Stomach (tissue), 19 donors: ENCODE measurements at places on chromosomes 2 and 18. TPM values are rescaled to one million over a fixed set of nuclear protein-coding genes. Genes with fewer than 3 reads are reported as not detected.

- no peaks in the 10 kb centered on the region for H3K27me3 ChIP-seq
- H3K4me1 ChIP-seq, result no peaks in the 10 kb centered on the region
- H3K4me3 ChIP-seq, result no peak overlapping the region
- peak overlapping the region; percentile 52 for H3K27ac ChIP-seq
- DNase-seq, result no peak
- no peaks in the 10 kb centered on the region for H3K36me3 ChIP-seq
Observed at GRCh38 chr2:12807907-12808810, 91.4 kb downstream of the TRIB2 start.

- H3K4me3 ChIP-seq, result no peak overlapping the region
- H3K4me1 ChIP-seq, result no peaks in the 10 kb centered on the region
- H3K36me3 ChIP-seq, result no peaks in the 10 kb centered on the region
- DNase-seq, result no peak
Observed at GRCh38 chr2:10556271-10557140, 108.4 kb upstream of the ODC1 start.

- H3K27me3 ChIP-seq, result peaks cover 66% of the 10 kb centered on the region
- no peak for DNase-seq
- H3K4me3 ChIP-seq, result no peak overlapping the region
- no peak overlapping the region for H3K27ac ChIP-seq
Observed at GRCh38 chr2:72157871-72158771, 10.5 kb upstream of the CYP26B1 start.

- DNase-seq, result no peak
- H3K36me3 ChIP-seq, result no peaks in the 10 kb centered on the region
- H3K4me1 ChIP-seq, result peaks cover 12% of the 10 kb centered on the region
Observed at GRCh38 chr18:41395695-41396094, 559.3 kb upstream of the PIK3C3 start.

The NEURL3 gene
- total RNA-seq, result not detected

GRCh38 chr18:23416298-23416697 is 36.8 kb upstream of the RIOK3 start:
- no peaks in the 10 kb centered on the region for H3K4me1 ChIP-seq
- no peak overlapping the region for H3K4me3 ChIP-seq
- H3K27me3 ChIP-seq, result no peaks in the 10 kb centered on the region
- DNase-seq, result peak; percentile 11

The SCN3A gene
- 12.5 TPM for total RNA-seq

The TSPYL6 gene
- total RNA-seq, result not detected

DNA sequence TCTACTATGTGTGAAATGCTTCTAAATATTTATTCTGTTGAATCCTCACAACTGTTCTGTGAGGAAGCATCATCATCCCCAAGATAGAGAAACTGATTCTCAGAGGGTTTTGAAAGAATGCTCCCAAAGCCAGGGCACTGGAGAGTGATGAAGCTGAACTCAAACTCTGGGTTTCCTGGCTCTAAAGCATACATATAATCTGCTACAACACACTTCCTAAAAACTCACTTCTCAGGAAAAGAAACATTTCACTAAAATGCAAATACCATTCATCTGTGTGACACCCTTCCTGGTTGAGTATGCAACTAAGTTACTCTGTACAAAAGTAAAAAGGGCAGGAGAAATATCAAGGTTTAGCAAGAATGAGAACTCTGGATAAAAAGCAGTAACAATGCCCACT is 58.6 kb downstream of the GRB14 start:
- H3K36me3 ChIP-seq, result no peaks in the 10 kb centered on the region
- no peaks in the 10 kb centered on the region for H3K27me3 ChIP-seq
- H3K4me3 ChIP-seq, result no peak overlapping the region
- DNase-seq, result no peak
- H3K4me1 ChIP-seq, result no peaks in the 10 kb centered on the region

The SERPINB5 gene
- not detected for total RNA-seq

GRCh38 chr2:57417007-57417406 is 629.6 kb upstream of the VRK2 start:
- H3K4me1 ChIP-seq, result no peaks in the 10 kb centered on the region
- H3K27ac ChIP-seq, result no peak overlapping the region
- no peak overlapping the region for H3K4me3 ChIP-seq
- H3K27me3 ChIP-seq, result no peaks in the 10 kb centered on the region
- no peak for DNase-seq

GRCh38 chr2:33903215-33903614 is 304.1 kb upstream of the FAM98A start:
- no peak overlapping the region for H3K4me3 ChIP-seq
- no peak overlapping the region for H3K27ac ChIP-seq
- no peaks in the 10 kb centered on the region for H3K36me3 ChIP-seq
- no peaks in the 10 kb centered on the region for H3K27me3 ChIP-seq

GRCh38 chr2:143195511-143195910 is 66.3 kb downstream of the ARHGAP15 start:
- no peak overlapping the region for H3K27ac ChIP-seq
- H3K4me3 ChIP-seq, result no peak overlapping the region
- H3K36me3 ChIP-seq, result no peaks in the 10 kb centered on the region
- no peaks in the 10 kb centered on the region for H3K27me3 ChIP-seq
- H3K4me1 ChIP-seq, result no peaks in the 10 kb centered on the region
- DNase-seq, result no peak

The DES gene
- 4,594 TPM for total RNA-seq

The RIT2 gene
- not detected for total RNA-seq

GRCh38 chr2:17199741-17200140 is 318.5 kb downstream of the RAD51AP2 start:
- H3K4me1 ChIP-seq, result no peaks in the 10 kb centered on the region
- no peaks in the 10 kb centered on the region for H3K27me3 ChIP-seq
- DNase-seq, result peak; percentile 6
- no peaks in the 10 kb centered on the region for H3K36me3 ChIP-seq
- H3K27ac ChIP-seq, result no peak overlapping the region
- H3K4me3 ChIP-seq, result no peak overlapping the region

The EVA1A gene
- total RNA-seq, result not detected

The LOXHD1 gene
- 1.3 TPM for total RNA-seq

DNA sequence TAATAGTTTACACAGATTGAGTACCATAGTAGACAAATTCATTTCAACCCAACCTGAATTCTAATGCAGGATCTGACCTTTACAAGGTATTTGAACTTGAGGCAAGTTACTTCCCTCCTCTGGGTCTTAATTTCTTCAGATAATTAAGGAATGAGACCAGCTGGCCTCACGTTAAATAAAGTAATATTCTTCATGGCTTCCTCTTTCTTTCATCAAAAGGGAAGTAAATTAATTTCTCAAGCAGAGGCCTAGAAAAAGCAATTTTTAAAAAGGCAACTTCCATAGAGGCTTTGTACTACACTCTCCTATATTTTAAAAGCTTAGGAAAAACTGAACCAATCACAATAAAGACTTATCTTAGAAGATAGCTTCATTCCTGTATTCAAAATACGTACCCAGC is 109.2 kb downstream of the EXOC6B start:
- peaks cover 16% of the 10 kb centered on the region for H3K36me3 ChIP-seq
- H3K27ac ChIP-seq, result no peak overlapping the region
- H3K27me3 ChIP-seq, result no peaks in the 10 kb centered on the region
- H3K4me3 ChIP-seq, result no peak overlapping the region
- peaks cover 4% of the 10 kb centered on the region for H3K4me1 ChIP-seq

The ATG4B gene
- total RNA-seq, result 76.8 TPM

The MITD1 gene
- total RNA-seq, result 21.7 TPM

- no peak overlapping the region for H3K4me3 ChIP-seq
- DNase-seq, result no peak
- no peaks in the 10 kb centered on the region for H3K36me3 ChIP-seq
- no peaks in the 10 kb centered on the region for H3K27me3 ChIP-seq
Observed at GRCh38 chr18:23415515-23415914, 37.6 kb upstream of the RIOK3 start.

GRCh38 chr18:55290898-55291297 is 297.1 kb downstream of the TCF4 start:
- no peak overlapping the region for H3K27ac ChIP-seq
- H3K27me3 ChIP-seq, result no peaks in the 10 kb centered on the region
- no peaks in the 10 kb centered on the region for H3K36me3 ChIP-seq
- no peak for DNase-seq
- H3K4me3 ChIP-seq, result no peak overlapping the region

- no peak for DNase-seq
- no peak overlapping the region for H3K27ac ChIP-seq
- H3K27me3 ChIP-seq, result no peaks in the 10 kb centered on the region
- H3K4me3 ChIP-seq, result no peak overlapping the region
Observed at GRCh38 chr2:105862843-105863242, 118.1 kb downstream of the NCK2 start.
